ENCODE measurements at places on chromosomes 11 and 22.

GRCh38 chr22:49933236-49934159 is 15.1 kb downstream of the CRELD2 start:
- DNase-seq = no peak

DNA sequence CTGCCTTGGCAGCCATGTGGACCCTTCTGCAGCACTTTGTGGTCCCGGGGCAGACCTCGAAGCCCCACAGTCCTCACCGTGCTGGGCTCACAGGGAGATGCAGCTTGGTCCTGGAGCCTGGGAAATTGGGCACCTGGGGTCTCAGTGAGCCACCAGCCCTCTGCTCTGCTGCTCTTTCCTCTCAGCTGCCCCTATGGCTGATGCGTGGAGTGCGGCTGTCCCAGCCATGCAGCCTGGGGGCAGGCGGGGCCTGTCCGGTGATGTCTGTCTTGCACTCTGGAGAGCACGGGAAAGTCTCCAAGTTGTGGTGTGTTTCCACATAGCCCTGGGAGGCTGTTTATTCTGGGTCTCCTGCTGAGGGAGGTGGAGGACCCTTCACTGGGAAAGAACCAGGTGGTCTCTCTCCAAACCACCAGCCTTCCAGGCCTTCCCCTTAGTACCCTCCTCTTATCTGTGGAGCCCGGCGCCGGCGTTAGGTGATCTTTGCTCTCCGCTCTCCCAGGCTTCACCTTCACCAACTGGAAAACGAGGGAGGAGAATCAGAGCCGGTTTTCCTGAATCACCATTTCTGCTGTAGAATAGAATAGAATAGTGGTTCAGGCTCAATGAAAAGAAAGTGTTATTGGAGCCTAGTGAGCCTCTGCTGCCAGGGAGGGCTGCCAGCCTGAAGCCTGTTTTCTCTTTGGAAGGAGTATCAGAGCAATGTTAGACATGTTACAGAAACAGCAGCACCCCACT is 41.2 kb upstream of the GRAMD4 start:
- DNase-seq = no peak

GRCh38 chr11:134331354-134332188 is at the start of gene GLB1L2:
GLB1L2 (plus strand) TSS chr11:134331988; CDS start chr11:134332062, 74 bp downstream.
- peak; percentile 83 for DNase-seq

- DNase-seq = peak; percentile 16
Observed at GRCh38 chr11:69374110-69374945, 80.4 kb downstream of the MYEOV start.

GRCh38 chr11:130003717-130004001 is 1.0 kb upstream of the PRDM10 start:
- DNase-seq = no peak

DNA sequence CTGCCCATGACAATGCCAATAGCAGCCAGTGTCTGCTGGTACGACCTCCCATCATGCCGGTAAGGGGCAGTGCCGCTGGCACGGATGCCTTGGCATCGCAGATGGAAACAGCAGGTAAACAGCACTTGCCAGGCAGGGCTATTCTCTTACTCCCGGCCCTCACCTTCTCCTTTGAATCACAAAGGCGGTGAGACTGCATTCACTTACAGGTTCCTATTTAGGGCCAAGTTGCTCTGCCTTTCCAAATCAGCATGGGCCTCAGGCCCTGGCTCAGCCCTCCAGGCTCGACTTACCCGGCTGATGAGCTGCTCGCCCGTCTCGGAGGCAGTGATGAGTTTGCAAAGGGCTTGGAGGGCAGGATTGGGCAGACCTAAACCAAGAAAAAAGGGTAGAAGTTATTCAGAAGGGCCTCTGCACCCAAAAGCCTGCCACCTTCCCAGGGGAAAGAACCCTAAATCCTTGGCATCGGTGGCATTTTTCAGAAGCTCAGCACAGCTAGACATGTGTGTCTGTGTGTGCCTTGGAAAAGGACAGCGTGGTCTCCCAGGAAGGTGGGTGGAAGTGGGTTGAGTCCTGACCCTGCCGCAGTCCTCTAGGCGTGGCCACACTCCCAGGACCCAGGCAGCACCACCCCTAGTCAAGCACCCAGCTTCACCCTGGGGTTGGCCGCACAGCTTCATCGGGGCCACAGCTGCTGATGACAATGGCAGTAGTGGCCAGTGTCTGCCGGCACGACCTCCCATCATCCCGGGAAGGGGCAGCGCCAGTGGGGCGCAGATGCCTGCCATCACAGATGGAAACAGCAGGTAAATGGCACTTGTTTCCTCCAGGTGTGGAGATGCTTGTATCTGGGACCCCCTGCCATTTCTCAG is 73.5 kb upstream of the PITPNB start:
- no peak for DNase-seq

- no peak for DNase-seq
Observed at GRCh38 chr22:26570864-26571525, 18.9 kb downstream of the TPST2 start.

GRCh38 chr22:37420686-37421467 is 6.4 kb downstream of the ELFN2 start:
- DNase-seq = no peak

DNA sequence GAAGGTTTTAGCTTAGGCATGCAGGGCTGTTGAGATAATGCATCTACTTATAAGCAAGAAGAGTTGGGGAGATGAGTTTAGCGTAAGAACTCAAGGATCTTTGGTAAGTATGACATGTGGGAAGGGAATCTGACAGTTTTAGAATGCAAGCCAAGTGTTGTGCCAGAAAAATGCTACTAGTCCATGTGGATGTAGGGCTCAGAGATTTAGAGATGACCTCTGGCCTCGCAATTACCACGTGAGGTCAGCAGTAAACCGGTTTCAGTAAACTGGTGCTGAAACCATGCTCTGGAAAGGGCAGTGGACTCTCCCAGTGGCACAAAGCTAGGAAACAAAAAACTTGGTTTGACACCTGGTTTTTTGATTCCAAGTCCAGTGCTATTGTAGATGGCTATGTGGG is 18.9 kb downstream of the MRPL16 start:
- no peak for DNase-seq

DNA sequence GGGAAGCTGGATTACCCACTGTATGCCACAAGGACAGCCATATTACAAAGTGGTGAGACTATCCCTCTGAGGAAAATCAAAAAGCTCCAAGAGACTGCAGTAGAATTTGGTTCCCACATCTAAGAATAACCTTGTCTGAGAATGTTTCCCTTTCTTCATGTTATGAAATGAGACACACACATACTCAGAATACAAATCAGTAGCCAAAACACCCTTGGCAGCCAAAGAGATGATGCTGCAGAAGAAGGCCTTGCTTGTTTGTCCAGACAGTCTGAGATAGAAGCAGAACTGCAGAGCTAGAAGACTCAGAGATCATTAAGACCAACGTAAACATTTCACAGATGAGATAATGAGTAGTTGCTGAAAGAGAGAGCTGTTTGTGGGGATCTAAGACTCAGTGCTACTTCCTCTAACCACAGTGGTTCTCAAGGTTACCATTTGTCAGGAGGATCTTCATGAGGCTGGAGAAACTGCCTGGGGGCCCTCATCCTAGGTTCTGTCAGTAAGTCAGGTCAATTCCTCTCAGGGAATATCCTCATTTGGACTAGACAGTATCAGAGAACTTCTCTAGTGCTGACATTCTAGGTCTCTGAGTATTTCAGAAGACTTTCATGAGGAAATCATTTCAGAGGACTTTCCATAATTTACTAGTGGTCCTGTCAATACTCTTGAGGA is 38.9 kb downstream of the RELT start:
- DNase-seq = no peak

GRCh38 chr22:30289980-30290313 is 642 bp upstream of the CASTOR1 start:
- no peak for DNase-seq

DNA sequence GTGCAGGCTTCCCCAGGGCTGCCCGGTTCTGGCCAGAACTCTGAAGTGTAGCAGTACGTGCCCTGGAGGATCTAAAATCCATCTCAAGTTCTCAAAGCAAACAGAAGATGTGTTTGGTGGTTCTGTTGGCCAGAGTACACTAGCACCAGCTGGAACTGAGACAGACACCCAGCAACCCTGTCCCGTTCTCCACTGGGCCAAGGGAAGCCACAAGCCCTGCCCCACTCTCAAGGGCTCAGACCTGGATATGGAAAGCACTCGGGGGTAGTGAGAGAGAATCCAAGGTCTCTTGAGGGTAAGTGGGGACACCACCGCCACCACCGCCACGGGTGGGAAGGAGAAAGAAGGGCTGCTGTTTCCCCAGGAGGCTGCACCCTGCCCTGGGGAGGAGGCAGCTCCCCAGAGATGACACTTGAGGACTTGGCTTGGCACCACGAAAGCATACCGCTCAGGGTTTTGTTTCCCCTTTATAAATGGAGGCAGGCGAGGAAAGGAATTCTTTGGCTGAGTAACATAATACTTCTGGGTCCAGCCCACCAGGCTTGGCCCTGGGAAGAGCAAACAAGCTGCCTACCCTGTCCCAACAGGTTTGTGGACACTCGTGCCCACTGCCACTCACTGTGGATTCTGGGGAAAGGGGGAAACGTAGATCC is 56.1 kb upstream of the POU2AF1 start:
- peak; percentile 85 for DNase-seq

- no peak for DNase-seq
Observed at GRCh38 chr22:35642305-35642741, 5.9 kb upstream of the APOL6 start.

DNA sequence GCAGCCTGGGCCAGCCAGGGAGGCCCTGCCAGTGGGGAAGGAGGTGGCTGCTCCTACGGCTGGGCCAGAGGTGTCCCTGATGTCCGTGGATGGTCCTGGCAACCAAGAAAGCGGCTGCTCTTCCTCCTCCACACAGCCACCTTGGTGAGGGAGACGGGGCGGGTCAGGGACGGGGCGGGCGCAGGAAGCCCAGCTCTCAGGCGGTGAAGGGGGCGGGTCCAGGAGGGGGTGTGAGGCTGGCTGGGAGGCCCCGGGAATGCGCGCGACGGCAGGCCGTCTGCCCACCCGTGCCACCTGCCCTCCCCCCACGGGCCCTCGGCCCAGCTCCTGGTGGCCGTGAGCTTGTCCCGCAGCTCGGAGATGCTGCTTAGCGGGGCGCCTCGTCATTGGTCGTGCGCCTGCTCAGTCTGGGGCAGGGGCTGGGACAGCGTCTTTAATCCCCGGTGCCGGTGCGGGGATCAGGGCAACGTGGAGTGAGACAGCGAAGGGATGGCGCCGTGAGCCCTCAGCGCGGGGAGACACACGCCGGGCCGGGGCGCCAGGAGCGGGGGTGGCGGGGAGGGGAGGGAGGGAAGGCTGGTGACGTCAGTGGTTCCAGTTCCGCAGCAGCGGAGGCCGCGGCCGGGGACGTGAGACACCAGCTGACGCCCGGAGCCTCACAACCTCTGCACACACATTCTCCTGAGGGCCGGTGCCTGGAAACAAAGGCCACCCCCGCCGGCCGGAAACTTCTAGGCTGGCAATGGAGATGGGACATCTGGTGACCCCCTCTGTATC is 6.7 kb upstream of the BRSK2 start:
- DNase-seq = peak; percentile 74

DNA sequence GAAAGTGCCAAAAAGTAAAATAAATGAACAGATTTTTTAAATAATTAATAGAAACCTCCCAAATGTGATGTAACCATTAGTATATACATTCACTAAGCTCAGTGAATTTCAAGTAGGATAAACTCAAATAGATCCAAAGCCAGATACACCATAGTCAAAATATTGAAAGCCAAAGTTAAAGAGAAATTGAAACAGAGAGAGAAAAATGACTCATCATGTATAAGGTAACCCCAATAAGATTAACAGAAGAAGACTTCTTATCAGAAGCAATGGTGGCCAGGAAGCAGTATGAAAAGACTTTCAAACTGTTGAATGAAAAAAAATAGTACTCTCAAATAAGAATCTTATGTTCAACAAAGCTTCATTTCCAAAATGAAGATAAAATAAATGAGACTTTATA is 70.5 kb downstream of the LUZP2 start:
- DNase-seq = no peak

- DNase-seq = no peak
Observed at GRCh38 chr11:103648054-103648453, 388.4 kb upstream of the DDI1 start.

DNA sequence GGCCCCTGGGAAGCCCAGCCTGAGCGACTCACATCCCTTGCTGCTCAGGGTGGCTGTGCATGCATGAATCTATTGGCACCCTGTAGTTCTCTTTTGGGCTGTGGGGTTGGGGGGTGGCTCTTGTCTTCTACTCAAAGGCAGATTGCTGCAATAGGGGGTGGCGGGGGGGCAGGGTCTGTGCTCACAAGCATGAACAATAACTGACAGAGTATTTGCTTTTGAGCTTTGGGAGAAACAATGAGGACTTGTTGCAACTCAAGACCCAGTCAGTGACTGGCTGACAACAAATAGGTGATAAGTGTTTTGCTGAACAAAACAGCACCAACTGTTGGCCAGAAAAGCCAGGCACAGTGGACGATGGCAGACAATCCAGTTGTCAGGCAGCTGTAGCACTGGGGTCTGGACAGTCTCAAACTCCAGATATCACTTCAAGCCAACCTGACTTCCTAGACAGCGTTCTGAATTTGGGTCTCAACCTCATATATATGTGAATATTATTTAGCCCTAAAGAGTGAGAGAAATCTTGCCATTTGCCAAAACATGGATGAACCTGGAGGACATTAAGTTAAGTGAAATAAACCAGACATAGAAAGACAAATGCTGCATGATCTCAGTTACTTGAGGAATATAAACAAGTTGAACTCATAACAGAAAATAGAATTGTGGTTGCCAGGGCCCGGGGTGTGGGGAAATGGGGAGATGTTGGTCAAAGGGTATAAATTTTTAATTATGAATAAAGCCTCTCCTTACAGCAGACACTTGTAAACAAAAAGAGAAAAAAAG is 61.7 kb downstream of the ME3 start:
- peak; percentile 79 for DNase-seq

DNA sequence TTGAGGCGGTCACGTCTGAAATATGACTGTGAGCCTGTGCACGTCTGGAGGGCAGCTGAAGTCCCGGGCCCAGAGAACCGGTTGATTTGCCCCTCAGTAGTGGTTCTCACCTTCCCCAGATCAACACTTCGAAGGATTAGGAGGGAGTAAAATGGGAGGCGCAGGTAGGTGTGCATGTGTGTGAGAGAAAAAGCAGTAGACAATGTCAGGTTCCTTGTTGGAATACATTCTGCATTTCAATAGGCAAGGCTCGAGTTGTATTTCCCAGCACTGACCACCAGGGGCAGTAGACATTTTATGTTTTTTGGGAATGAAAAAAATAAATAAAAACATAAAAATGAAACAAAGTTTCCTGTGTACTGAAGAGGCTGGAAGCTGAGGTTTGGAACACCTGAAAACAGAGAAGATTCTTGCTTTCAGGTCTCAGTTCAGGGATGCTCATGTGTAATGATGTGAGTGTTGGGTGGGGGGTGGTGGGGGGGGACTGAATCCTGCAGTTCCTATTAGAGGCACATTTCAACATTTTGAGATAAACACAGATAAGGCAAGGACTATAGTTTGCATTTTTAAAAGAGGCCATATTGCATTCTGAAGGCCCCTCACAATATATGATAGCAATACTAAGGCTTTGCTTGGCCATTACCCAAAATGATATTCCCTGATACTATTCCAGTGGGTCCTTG is 333.9 kb downstream of the CADM1 start:
- peak; percentile 28 for DNase-seq

GRCh38 chr11:103681855-103682254 is 354.6 kb upstream of the DDI1 start:
- DNase-seq = no peak

GRCh38 chr22:43317239-43317638 is 25.9 kb downstream of the SCUBE1 start:
- DNase-seq = no peak
